ENCODE measurements at places on chromosomes 7 and 10.

- DNase-seq, result no peak
Measured at GRCh38 chr10:55348534-55348933, 547.5 kb upstream of the PCDH15 start.

DNA sequence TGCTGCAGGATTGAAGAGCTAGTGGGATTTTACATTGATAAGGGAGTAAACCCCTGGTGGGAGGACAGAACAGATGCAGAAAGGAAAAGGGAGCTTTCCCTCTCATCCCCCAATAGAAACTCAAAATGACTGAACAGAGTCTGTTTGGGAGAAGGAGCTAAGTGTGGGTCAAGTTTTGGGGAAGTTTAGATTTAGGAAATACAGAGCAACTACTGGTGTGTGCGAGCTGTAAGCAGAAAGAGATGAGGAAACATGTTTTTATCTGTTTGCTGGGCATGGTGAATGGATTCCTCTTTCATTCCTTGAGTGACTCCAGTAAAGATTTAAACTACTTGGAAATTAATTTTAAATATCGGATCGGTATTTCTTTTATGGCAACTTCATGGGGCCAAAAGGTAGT, 132.7 kb downstream of the AOAH start:
- no peak for DNase-seq

DNA sequence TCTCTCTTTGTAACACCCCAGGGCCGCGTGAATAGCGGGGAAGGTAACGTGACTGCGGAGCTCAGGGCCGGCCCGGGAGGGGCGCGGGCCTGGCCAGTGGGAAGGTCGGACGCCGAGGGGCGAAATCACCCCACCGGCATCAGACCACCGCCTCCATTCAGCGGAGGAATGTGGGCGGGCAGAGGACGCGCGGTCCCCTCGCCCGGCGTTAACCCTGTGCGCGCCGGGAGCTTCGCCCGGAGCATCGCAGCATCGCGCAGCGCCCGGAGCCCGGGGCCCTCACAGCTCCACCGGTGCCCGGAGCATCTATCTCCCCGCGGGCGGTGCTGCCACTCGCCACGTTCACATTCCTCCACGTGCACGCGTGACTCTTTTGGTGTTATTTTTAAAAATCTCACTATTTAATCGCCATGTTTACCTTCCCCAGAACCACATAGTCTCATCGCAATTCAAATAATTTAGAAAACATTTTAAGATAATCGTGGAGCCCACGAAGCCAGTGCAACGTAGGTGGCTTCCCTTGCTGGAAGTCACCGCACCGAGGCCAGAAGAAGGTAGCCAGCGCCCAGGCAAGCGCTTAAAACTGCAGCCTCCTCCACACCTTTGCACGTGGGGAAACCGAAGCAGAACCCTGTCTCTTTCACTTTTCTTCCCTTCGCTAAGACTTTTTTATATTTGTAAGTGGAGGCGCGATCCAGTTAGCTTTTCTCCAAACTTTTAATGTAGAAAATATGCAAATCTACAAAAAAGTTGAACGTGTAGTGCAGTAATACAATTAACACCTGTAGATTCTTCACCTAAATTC, 21.8 kb downstream of the FGFBP3 start:
- peak; percentile 43 for DNase-seq

DNA sequence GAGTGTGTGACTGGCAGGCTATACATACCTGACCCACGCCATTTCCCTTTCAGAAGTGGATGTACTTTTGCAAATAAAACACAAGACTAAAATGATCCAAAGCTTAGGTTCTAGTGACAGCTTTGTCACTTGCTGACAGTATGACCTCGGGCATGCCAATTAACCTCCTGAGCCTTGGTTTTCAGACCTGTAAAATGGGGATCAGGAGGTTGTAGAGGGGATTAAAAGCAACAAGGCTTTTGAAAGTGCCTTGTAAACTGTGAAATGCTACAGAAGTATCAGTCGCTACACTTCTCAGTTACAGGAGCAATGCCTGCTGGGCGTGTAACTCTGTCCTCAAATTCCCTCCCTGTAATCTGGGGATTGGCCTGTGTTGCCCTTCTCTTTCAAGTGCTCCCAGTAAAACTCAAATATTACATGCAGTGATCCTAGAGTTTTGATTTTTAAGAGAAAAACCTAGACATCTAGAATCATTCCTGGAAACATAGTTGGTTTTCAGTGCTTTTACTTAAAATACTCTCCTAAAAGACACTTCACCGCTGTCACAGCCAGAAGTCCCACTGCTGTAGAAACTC, 8.8 kb upstream of the GRB10 start:
- peak; percentile 38 for DNase-seq

DNA sequence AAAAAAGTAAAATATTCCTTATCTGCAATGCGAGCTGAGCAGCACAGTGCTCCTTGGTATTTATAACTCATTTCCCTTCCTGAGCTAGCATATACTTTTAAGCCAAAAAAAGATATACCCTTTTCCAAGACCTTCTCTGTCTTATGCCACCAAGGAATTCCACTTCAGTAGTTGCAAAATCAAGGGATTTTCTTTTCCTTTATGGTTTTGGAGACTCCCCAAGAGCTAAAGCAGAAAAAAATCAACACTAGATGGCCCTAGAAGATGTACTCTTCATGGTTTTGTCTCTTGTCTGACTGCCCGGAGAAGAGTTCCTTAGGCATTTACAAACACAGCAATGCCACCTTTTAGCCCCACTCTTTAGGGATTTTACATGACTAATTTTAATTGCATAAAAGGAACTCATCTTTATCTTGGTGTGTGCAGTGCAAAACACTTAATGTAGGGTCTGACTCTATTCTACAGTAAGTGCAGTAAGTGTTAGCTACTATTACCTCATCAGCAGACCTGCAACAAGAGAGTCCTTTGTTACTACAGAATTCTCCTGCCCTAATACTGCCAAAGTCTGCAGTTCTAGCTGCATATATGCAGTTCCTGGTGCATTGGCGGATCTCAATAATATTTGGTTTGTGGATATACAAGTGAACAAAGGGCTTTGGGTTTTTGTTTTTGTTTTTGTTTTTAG, 443.3 kb downstream of the GFRA1 start:
- no peak for DNase-seq

Measured in SW480 (cell line).